NCI-H2107 (cell line): ENCODE measurements at places on chromosomes 6 and 20.

DNA sequence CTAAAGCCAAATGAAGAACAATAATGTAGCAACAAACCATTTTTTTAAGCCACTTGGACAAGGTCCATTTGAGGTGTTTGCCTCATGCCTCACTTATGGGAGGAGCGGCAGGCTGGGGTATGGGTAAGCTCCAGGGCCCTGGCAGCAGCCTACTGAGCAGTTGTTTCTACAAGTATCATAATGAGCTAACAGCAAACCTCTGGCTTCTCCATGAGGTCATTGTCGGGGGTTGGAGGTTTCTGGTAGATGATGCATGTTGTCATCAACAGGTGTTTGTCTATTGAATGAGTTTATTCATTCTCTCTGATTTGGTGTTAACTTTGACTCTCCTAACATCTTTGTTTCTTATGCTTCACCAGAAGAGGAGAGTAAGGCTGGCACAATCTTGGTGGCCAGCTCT is 150.7 kb downstream of the TBC1D7 start:
- DNase-seq = no peak

- DNase-seq = no peak
Observed at GRCh38 chr6:11711003-11711983, 67.3 kb downstream of the ADTRP start.

DNA sequence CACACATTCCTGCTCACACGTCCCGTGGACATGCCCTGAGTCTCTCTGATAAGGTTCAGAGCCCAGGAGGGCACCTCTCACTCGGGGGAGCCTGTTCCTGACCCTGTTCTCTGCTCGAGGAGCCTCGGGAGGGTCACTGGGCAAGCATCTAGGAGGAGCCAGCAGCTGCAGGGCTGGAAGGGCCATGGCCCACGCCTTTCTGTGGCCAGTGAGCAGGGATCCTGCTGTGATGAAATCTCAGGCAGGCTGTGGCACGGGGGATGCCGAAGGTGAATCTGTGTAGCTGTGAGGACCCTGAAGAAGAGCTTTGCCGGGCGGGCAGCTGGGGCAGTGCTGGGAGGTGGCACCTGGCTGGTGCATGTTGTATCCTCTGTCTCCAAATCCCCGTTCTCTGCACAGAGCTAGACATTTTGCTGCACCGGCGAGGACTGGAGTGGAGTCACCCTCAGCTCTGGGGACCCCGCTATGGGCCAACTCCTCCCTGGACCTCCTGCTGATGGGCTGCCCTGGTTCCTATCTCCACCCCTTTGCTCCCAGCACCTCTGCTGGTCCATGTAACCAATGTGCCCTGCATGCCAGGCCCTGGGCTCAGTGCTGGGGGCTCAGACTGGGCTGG is 7.1 kb upstream of the NPBWR2 start:
- no peak for DNase-seq

- DNase-seq = no peak
Observed at GRCh38 chr6:56374841-56375369, 127.5 kb upstream of the COL21A1 start.

DNA sequence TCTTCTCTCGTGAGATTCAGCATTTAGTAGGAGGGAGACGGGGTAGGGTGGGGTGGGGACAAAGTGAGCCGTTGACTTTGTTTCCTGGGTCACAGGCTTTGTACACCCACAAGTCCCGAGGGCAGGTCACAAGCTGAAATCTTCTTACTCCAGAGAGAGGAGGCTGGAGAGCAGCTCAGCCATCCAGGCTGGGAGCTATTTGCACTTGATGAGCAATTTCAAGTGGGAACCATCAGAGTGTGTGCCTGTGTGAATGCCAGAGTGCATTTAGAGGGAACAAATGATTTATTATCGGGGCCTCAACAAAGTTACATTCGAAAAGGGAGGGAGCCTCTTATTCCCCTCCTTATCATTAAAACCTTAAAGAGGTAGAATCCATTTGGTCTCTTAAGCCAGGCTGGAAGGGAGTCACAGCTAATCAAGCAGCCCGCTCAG is 155.7 kb upstream of the JARID2 start:
- DNase-seq = no peak
